Activated CD4-positive, CD25-positive, alpha-beta regulatory T cell (primary cell): ENCODE measurements at places on chromosomes 4 and X.
A peak's percentile ranks its signal among the peaks of the same experiment; 100 is the strongest.

DNA sequence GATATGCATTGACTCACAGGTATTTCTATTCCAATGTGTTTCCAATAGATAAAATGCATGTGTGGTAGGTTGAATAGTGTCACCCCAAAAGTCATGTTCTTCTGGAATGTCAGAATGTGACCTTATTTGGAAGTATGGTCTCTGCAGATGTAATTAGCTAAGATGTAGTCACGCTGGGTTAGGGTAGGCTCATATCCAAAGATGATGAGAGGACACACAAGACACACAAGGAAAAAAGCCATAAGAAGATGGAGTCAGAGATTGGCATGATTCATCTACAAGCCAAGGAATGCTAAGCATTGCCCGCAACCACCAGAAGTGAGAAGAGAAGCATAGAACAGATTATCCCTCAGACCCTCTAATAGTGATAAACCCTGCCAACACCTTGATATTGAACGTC is 17.5 kb downstream of the ZNF330 start:
- DNase-seq: no peak

DNA sequence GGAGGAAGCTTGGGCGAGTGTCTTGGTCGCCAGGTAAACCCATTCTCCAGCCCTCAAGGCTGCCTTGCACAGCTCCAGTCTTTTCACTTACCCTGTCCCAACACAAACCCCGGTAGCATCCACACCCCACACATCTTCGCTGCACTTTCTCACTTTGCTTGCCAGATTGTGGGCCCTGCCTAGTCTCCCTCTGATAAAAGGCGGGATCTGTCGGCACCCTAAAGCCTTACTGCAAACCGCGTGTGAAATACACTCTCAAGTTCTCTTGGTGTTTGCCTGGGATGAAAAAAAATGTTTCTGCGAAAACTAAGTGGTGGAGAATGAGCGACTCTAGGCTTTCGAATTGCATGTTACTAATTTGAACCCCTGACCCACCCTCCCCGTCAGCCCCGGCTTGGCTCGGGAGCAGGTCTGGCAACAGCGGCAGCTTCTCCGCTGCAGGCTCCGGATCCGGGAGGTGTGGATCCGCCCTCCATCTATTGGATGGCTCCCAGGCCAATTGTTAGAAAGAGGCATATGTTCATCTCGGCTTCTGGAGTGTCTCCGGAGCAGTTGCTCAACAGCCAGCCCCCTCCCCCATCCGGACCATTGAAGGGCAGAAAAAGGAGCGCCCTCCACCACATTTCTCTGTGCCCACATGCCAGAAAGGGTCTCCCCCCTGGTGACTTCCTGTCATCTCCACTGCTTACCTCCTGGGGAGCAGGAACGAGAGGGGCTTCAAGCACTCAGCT is 3.0 kb upstream of the CITED1 start:
- no peak for DNase-seq

GRCh38 chr4:39976945-39977488 is 694 bp downstream of the PDS5A start:
- DNase-seq: peak; percentile 37

- DNase-seq: no peak
These were observed 2.4 kb downstream of the TFDP3 start for GRCh38 chrX:133215747-133216146.

- DNase-seq: no peak
These were observed 1756.9 kb upstream of the TENM3 start for GRCh38 chr4:180486342-180486741.

DNA sequence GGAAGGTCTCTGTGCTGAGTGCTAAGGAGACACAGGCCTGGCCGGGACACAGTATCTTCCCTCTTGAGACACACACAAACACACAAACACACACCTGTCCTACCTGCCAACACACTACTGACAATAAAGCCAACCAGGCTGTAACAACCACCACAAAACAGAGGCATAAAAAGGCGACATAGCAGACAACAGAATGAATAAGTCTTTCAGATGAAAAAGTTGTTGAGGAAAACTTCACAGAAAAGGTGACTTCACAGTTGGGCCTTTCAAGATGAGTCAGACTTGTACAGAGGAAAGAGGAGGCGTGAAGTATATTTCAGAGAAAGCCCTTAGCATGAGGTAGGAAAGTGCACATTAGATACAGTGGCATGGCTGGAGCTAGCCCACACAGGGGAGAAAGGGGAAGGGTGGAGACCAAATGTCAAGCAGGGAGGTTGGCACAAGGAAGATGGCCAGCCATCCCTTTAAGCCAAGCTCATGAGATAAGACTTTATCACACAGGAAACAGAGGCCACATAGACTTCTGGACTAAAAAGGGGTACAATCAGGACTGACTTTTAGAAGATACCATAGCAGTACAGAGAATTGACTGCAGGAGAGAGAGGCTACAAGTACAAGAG is 54.0 kb downstream of the SLC9A7 start:
- no peak for DNase-seq

GRCh38 chr4:5971078-5971450 is 47.2 kb downstream of the C4orf50 start:
- no peak for DNase-seq

DNA sequence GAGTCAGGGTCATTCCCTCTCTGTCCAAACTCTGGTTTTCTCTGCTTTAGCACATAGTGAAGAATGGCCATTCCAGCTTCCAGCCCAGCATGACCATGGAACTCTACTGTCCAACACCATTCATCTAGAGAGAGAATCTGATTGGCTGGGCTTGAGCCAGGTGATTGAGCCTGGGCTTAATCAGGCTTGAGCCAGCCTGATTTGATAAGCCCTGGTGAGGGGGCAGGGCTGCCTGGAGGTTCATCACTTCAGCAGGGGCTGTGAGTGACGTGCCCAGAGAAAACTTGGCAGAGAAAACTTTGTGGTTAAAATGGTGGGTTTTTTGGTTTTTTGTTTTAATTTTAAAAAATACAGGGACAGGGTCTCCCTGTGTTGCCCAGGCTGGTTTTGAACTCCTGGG is 62.5 kb downstream of the KIAA0232 start:
- no peak for DNase-seq

- DNase-seq: no peak
These were observed 25.7 kb downstream of the SEPTIN6 start for GRCh38 chrX:119667111-119667878.

GRCh38 chr4:128737098-128737513 is 72.4 kb upstream of the JADE1 start:
- no peak for DNase-seq

GRCh38 chr4:108170631-108171338 is 2.1 kb upstream of the LEF1 start:
- DNase-seq: no peak

GRCh38 chr4:71406459-71406963 is 67.7 kb downstream of the SLC4A4 start:
- DNase-seq: no peak

DNA sequence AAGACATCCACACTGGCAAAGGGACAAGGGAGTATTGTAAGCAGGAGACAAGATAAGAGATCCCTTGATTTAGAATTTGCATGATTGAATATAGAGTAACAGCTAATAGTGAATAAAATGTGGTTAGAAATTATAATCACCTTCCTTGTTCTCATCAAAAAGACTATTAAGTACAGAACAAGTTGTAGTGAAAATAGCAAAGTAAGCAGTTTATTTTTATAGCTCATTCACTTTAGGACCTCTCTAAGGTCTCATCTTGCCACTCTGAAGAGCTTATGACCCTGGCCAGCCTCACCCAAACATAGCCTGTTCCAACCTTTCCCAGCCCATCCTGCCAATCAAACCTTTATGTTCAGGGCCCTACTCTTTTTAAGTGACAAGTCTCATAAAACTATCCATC is 30.6 kb downstream of the MID2 start:
- no peak for DNase-seq

- DNase-seq: no peak
These were observed 164.7 kb downstream of the PCDH18 start for GRCh38 chr4:137367620-137368019.

DNA sequence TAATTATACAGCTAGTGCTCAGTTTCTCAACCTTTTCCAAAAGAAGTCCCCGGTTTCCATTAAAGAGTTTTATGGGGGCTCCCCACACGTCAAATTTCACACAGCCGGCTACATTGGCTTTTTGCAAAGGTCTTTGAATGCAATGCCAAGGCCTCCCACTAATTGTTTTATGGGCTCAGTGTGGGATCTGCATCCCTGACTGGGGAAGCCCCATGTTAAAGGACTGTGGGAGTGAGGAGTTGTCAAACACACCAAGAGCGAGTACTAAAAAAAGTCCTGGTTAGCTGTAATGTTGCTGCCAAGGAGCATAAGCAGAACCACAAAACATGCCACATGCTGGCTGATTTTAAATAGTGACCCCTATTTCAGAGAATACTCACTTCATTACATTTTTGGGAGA is 162.6 kb downstream of the BMPR1B start:
- no peak for DNase-seq

DNA sequence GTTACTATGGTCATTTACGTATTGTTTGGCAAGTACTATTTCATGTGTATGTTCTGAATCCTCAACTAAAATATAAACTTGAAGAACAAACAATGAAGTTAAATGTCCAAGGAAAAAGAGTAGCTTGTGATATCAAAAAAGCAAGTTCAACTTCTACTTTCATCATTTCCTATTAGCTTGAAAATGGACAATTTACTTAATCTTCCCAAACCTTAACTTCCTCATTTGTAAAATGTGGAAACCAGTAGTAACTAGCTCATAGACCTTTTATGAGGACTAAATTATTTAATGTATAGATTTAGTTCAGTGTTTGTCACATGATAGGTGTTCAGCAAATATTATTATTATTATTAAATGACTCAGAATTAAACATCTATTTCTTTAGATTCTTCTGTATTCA is 276.8 kb upstream of the TET2 start:
- no peak for DNase-seq

- no peak for DNase-seq
These were observed 1.1 kb downstream of the RPS6KA6 start for GRCh38 chrX:84186603-84187532.

DNA sequence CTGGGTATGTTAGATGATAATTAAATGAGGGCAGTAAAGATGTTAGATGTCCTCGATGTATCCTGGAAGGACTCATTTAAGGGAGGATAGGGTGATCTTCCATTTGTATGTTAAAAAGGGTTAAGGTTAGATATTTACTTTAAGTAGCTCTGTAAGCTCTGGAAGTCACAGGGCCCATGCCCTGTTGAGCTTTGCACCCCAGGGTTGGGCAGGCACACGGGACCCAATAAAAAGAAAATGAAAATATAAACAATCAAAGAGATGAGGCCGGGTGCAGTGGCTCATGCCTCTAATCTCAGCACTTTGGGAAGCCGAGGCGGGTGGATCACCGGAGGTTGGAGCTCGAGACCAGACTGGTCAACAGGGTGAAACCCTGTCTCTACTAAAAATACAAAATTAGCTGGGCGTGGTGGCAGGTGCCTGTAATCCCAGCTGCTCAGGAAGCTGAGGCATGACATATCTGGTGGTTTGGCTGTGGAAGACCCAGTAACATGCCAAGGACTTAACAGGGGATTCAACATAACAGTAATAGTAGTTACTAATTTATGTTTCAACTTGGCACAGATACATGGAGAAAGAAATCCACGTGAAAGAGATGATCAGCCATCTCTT is 16.9 kb upstream of the PHEX start:
- no peak for DNase-seq

- DNase-seq: no peak
These were observed 127.8 kb upstream of the METTL14 start for GRCh38 chr4:118557298-118557851.

DNA sequence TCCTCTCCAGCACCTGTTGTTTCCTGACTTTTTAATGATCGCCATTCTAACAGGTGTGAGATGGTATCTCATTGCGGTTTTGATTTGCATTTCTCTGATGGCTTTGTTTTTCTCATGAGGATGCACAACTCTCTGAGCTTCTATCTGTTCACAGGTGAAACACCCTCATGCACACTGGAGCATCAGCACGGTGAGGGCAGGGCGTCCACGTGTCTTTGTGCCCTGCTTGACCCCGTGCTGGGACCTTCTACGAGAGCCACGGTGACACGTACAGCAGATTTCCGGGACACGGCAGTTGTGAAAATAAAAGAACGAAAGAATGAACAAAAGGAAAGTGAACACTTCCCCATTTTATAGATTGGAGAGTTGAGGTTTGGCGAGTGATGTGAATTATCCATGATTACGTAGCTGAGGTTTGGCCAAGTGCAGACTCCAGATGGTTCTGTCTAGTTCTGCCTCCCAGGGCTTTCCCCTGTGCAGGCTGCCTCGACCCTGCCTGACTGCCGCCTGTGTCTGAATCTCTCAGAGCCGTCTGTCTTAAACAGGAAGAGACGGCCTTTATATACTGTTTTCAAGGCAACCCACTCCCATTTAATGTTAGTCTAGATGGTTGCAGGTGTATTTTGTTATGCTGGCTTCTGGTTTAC is 67.8 kb upstream of the SORBS2 start:
- no peak for DNase-seq

- no peak for DNase-seq
These were observed 36.2 kb upstream of the ARHGEF6 start for GRCh38 chrX:136816975-136817374.

- no peak for DNase-seq
These were observed 382.0 kb downstream of the MAGEB5 start for GRCh38 chrX:26597981-26598380.

GRCh38 chr4:23873717-23874535 is 15.9 kb downstream of the PPARGC1A start:
- DNase-seq: no peak

- DNase-seq: no peak
These were observed 5.3 kb upstream of the SPOCK3 start for GRCh38 chr4:167239627-167240026.

DNA sequence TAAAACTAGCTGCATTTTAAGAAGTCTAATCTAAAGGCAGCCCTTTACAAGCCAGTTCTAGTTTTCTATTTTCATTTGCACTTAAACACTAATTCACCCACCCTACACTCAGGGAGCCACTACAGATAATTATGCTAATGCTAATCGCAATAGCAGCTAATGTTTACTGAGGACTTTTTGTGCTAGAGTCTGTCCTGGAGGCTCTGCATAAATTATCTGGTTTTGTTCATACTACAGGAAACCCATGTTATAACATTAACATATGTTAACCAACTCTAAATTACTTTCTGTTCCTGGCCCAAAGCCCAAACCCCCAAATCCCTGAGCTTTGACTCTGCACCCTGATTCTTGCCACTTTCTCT is 480 bp upstream of the RADX start:
- no peak for DNase-seq
